ENCODE measurements at places on chromosomes 2 and 18.

- DNase-seq: no peak
- H3K36me3 ChIP-seq: no peaks in the 10 kb centered on the region
- H3K27me3 ChIP-seq: no peaks in the 10 kb centered on the region
- no peak overlapping the region for H3K4me3 ChIP-seq
- peaks cover 7% of the 10 kb centered on the region for H3K4me1 ChIP-seq
- no peak overlapping the region for H3K27ac ChIP-seq
Observed at GRCh38 chr18:11957636-11958035, 23.7 kb upstream of the IMPA2 start.

GRCh38 chr2:102841107-102841840 lies 79.4 kb downstream of the TMEM182 start:
- H3K27me3 ChIP-seq: no peaks in the 10 kb centered on the region
- H3K4me3 ChIP-seq: no peak overlapping the region
- DNase-seq: no peak
- no peaks in the 10 kb centered on the region for H3K36me3 ChIP-seq

GRCh38 chr2:191170773-191171172 lies 20.0 kb upstream of the STAT4 start:
- H3K4me3 ChIP-seq: no peak overlapping the region
- no peak for DNase-seq
- peaks cover 34% of the 10 kb centered on the region for H3K4me1 ChIP-seq
- H3K36me3 ChIP-seq: no peaks in the 10 kb centered on the region

DNA sequence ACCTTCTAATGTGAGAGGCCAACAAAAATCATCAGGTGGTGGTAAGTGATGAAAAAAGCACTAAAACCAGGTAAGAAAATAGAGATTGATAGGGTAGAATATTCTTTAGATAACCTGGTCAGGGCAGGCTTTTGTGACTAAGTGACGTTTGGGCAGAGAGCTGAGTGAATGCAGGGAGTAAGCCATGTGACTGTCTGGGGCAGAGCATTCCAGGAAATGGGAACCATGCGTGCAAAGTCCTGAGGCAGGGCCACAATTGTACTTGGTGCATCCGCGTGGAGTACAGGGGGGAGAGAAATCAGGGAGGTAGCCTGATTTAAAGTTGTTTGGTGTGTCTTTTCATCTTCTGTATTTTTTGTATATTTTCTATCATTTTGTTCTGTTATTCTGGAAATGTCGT lies 102.5 kb downstream of the LYPD6B start:
- H3K4me3 ChIP-seq: no peak overlapping the region
- H3K36me3 ChIP-seq: no peaks in the 10 kb centered on the region
- H3K27me3 ChIP-seq: no peaks in the 10 kb centered on the region
- H3K27ac ChIP-seq: no peak overlapping the region
- DNase-seq: no peak

Measured in left lung (tissue), 14 donors.